ENCODE measurements at places on chromosomes 16 and 17.

- DNase-seq, result no peak
Observed at GRCh38 chr16:88552815-88553214, 17.4 kb upstream of the ZC3H18 start.

- no peak for DNase-seq
Observed at GRCh38 chr16:85452364-85453193, 160.5 kb upstream of the GSE1 start.

- no peak for DNase-seq
Observed at GRCh38 chr17:41705271-41705991, 6.7 kb upstream of the GAST start.

DNA sequence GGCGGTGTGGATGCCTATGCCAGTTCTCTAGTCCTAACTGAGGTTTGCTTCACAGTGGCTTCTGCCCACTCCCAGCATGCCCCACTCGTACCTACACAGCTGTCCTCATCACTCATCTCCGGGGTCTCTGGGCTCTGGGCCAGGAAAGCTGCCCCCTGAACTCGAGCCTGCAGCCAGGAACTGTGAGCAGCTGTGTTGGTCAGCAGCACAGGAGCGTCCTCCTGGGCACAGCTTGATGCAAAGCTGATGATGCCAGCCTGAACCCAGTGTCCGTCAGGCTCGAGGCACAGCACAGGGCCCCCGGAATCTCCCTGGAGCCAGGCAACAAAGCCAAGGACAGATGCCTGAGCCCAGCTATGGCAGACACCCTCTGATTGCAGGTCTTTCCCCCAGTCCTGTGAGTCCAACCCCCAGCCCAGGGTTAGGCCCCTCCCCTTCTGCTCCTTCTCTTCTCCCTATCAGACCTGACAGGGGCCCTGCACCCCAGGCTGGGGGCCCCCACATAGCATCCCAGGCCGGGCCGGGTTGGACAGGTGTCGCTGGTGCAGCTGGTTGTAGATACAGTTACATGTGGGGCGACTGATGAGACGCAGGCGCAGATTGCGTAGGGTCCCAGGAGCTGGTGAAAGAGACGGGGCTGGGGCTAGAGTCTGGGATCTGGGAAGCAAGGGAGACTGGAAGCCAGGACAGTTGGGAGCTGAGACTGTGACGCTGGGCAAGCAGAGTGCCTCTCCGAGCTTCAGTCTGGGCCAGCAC, 2.7 kb downstream of the PRSS53 start:
- no peak for DNase-seq

DNA sequence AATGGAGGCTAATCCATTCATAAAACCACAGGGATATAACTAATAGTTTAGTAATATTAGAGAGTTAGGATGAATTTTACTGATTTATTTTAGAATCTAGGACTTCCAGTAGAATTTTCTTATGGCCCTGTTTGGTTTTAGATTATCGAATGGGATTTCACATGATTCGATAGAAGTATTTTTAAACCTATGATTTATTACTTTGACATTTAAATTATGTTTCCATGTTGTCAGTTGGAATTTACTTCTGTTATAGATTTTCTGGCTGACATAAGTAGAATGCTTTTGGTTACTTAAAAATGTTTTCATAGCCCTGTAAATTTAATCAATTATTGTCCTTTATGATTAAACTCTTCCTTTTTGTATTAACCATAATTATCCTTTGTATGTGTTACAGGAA, 158.8 kb downstream of the CHD9 start:
- no peak for DNase-seq

DNA sequence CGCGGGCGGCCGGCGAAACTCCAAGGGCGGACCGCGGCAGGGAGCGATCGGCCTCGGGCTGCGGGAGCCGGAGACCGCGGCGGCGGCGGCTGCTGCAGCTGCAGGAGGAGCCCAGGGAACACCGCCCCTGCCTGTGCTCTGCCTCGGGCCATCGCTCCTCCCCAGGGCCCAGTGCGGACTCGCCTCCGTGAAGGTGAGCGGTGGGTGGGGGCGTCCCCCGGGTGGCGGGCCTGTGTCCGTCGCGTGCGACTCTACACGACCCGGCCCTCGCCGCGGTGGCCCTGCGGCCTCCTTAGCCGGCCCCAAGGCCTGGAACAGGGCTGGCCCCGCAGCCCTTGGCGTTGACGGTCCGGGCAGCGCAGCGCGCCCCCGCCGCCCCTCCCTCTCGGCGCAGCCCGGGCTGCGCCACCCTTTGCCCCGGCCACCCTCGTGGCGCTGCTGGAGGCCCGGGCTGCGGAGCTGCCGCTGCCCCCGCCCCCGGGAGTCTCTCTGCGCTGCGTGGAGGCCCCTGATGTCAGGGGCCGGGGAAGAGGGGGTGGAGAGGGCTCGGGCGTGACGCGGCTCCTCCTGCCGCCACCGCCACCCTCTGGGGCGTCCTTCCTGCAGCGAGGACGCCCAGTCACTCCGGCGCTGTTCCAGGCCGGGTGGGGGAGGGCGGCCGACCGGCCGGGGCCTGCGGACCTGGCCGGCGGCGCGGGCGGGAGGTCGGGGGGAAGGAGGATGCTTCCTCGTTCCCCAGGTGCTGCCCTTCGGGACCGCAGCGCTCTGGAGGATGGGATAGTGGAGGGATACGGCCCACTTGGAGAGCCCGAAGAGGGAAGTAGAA, 485 bp downstream of the DYNLL2 start:
- DNase-seq, result peak; percentile 16

GRCh38 chr17:7845359-7846062, 9.4 kb upstream of the TMEM88 start:
- DNase-seq, result no peak

GRCh38 chr16:58098207-58099096, 30.7 kb downstream of the CFAP20 start:
- no peak for DNase-seq

DNA sequence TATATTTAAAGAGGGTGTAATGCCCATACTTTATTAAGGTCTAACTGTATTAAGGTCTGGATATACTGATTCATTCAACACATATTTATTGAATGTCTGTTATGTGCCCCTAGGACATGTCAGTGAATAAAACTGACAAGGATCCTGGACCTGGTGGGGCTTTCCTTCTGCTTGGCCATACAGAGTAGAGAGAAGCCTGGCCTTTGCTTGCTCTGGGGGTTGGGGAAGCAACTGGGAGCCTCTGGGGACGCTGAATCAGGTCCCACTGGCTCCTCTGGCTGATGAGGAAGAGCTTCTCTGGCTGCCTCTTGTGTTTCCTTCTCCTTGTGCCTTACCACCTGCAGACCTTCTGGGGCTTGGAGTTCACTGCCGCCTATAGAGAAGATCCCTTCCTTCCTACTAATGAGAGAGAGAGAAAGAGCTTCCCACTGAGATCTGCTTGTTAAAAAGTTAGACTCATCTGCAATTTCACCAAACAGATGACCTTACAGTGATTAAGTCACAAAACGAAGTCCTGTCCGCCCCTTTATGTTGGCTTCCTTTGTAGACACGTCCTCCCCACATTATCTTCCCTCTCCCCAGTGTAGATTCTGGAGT, 49.7 kb downstream of the MSI2 start:
- DNase-seq, result no peak

Data from bone marrow (tissue), 2 donors.